T-helper 1 cell treated with Interleukin-12 subunit alpha and Interleukin-12 subunit beta and Interleukin-4 antibody, amounts not matched to agents 30 ng/mL and 1 ng/mL, for 36 hours (primary cell): ENCODE measurements at places on chromosomes 1 and 21. TPM values are rescaled to one million over a fixed set of nuclear protein-coding genes. Genes with fewer than 3 reads are reported as not detected.

The GJC2 gene
- total RNA-seq = 0.88 and 1.0 TPM in 2 replicates

The CD48 gene
- total RNA-seq = 228 and 235 TPM in 2 replicates

The FCGR3B gene
- not detected in 2 replicates for total RNA-seq

The SELL gene
- 330 and 338 TPM in 2 replicates for total RNA-seq

The C1QA gene
- not detected in 2 replicates for total RNA-seq

The TMEM82 gene
- not detected in 2 replicates for total RNA-seq

The NES gene
- total RNA-seq = 0.07 and 0.12 TPM in 2 replicates

The SLC6A17 gene
- not detected in 2 replicates for total RNA-seq

The PRRX1 gene
- total RNA-seq = not detected in 2 replicates

The PALMD gene
- total RNA-seq = not detected in 2 replicates

The NVL gene
- 41.2 and 44.1 TPM in 2 replicates for total RNA-seq

The PLD5 gene
- total RNA-seq = not detected in 2 replicates

The GNAT2 gene
- total RNA-seq = 0.15 TPM in 1 of 2 replicates, not detected in the other

The OR2L3 gene
- total RNA-seq = not detected in 2 replicates

The HTR1D gene
- not detected in 2 replicates for total RNA-seq

The STPG1 gene
- 6.2 and 7.1 TPM in 2 replicates for total RNA-seq

The PSEN2 gene
- total RNA-seq = 12.8 and 14.7 TPM in 2 replicates

The CLDN19 gene
- not detected in 2 replicates for total RNA-seq

The MPL gene
- not detected in 2 replicates for total RNA-seq

The SLC26A9 gene
- total RNA-seq = not detected in 2 replicates

The C1orf115 gene
- total RNA-seq = 0.32 and 0.37 TPM in 2 replicates

The GSTM1 gene
- 67.8 and 72.8 TPM in 2 replicates for total RNA-seq

The APCS gene
- total RNA-seq = not detected in 2 replicates

The NCAM2 gene
- not detected in 2 replicates for total RNA-seq

The LORICRIN gene
- not detected in 2 replicates for total RNA-seq

The CR1 gene
- 0.02 TPM in 2 replicates for total RNA-seq

The MARK1 gene
- not detected in 2 replicates for total RNA-seq

The NGF gene
- total RNA-seq = not detected in 2 replicates

The KRTAP10-9 gene
- total RNA-seq = not detected in 2 replicates

The WLS gene
- total RNA-seq = not detected in 2 replicates

The SPATA17 gene
- not detected in 2 replicates for total RNA-seq

The PLA2G2F gene
- not detected in 2 replicates for total RNA-seq
